Hematopoietic multipotent progenitor cell (in vitro differentiated cells): ENCODE measurements at places on chromosomes 7 and 10.

- DNase-seq: no peak
These were observed 101.9 kb downstream of the WDR37 start for GRCh38 chr10:1158066-1158465.

DNA sequence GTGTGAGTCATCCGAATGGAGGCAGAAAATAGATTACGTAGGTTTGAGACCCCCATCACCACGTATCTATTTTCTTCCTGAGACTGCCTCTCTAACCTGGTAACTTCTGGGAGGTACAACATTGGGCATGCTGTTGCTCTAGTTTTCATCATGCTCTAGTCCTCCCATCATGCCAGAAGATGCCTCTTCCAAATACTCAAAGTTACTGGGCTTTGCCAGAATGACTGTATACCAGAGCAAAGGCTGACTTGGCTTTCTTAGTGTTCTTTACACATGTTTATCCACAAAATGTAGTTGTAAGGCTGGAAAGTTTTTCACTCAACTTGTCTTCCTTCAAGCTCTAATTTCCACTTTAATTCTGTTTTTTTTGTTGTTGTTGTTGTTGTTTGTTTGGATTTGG lies 370.5 kb downstream of the MDFIC start:
- DNase-seq: no peak

DNA sequence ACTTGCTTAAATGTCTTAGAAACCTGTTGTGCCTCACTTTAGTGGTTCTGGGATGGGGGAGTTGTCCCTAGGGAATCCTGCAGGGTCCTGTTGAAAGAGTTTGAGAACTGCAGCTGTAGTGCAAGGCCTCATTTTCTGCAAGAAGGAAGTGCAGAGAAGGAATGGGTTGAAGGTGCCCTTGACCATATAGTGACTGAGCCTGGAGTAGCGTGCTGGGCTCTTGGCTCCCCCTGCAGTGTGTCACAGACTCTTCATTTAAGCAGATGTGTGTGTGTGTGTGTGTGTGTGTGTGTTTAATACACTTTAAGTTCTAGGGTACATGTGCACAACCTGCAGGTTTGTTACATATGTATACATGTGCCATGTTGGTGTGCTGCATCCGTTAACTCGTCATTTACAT lies 92.2 kb downstream of the GRK5 start:
- DNase-seq: no peak

DNA sequence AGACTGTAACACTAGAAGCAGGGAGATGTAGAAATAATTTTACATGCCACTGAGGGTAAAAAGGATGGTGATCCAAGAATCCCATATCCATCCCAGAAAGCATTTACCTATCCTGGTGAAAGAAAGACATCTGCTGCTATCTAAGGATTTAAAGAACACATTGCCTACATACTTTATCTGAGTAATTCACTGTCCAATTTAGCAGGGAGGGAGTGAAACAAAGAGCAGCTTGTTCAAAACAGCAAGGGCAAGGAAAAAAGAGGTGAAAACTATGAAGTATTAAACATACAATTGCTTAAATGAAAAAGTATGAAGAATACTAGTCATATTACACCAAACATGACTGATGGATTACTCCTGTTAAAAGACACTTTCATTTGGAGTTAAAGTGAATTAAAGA lies 206.2 kb downstream of the PPP1R9A start:
- DNase-seq: no peak

GRCh38 chr7:99844328-99844727 lies 16.5 kb downstream of the CYP3A43 start:
- no peak for DNase-seq

DNA sequence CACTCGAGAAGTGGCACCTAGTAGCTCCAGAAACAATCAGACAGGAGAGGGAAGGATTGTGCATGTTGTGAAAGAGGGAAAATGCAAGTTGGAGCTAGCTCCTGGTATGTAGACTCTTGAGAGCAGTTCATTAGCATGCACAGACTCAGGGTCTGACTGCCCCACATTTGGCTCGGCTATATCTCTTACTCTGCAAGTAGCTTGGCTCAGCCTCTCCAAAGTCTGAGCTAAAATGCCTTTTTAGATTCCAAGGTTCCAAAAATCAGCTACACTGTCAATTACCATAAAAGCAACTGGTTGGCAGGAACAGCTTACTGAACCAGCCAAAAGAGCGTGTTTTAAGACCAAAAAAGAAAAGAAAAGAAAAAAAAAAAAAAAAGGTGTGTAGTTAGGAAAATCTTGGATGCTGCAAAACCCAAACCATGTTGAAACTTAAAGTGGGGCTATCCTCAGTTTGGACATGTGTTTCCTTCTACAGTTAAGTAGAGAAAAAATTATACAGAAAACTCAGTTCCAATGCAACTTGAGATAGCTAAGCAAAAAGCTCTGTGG lies 65.5 kb downstream of the MKX start:
- no peak for DNase-seq

- peak; percentile 35 for DNase-seq
These were observed 37.6 kb downstream of the ENTPD1 start for GRCh38 chr10:95793401-95794045.

GRCh38 chr10:85175635-85176034 lies 847.2 kb downstream of the CCSER2 start:
- no peak for DNase-seq

- no peak for DNase-seq
These were observed 46.9 kb upstream of the SFMBT2 start for GRCh38 chr10:7457478-7458316.

GRCh38 chr10:36736311-36736710 lies 389.1 kb upstream of the ANKRD30A start:
- no peak for DNase-seq

DNA sequence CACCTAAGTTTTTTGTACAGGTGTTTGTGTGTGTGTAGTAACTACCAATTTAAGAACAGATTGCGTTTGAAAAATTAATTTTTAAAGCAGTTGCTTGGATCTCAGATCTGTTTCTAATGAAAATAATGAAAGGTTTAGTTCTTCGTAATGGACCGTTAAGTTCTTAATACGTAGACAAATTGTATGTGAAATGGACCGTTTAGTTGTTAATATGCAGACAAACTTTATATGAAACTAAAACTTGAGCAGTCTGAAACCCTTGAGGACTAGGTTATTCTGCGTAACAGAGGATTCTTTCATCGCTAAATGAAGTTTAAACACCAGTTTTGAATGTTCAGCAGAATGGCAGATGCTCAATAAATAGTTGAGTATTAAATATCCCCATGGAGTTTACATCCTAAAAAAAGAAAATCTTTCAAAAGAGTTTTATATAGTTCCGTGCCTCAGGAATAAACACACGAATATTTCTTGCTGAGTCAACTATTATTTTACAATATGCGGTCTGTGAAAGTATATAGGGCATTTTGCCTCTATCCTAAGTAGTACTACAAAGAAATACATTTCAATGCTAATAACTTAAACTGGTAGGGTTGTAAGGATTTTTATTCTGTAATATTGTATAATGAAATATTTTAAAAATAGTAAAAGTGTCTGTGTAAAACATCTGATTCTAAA lies 1.2 kb downstream of the DBF4 start:
- no peak for DNase-seq
